ENCODE measurements at places on chromosomes 16 and 17. TPM values are rescaled to one million over a fixed set of nuclear protein-coding genes. Genes with fewer than 3 reads are reported as not detected.

DNA sequence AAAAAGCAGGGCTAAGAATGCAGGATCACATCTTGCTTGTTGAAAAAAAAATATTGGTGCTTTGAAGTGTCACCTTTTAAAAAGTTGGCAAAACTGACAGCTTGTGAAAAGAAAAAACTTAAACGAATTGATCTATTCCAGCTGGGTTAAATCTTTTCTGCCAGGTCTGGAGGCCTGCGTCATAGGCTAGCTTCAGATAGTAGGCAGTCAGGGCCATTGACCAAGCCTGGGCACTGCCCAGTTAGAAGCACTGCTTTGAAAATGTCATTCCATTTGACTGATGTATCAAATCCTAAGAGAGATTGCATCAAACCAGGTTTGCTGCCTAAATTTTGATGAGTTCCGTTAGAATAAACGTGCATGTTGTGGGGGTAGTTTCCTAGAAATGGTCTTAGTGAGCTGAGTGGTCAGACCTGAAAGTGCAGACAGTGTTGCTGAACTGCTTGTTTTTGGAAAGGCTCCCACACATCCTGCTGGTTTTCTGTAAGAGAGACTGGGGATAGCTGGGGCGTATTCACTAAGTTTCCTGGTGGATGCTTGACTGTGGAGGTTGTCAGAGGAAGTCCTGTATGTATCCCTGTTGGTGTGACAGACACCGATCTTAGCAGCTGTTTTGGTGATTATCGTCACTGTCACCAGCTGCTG lies 38.8 kb downstream of the NUP88 start:
- no peak for DNase-seq

DNA sequence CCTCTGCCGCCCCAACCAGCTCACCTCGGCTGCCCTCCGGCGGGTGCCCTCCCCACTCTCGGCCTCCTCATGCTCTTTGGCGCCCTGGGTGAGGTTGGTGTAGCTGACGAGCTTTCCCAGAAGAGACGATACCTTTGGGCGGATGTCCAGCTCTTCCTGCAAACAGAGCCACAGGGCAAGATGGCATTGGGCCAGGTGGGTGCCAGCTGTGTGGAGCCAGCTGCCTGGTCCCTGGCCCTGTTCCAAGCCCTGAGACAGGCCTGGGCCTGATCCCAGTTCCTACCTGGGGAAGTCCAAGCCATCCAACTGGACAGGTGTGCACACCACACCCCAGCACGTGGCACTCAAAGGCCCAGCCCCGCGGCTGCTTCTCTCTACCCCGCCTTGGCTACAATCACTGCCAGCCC lies 6.9 kb downstream of the SLC12A4 start:
- peak; percentile 97 for DNase-seq

GRCh38 chr16:66750279-66751052 lies 943 bp downstream of the DYNC1LI2 start:
- DNase-seq = peak; percentile 8

DNA sequence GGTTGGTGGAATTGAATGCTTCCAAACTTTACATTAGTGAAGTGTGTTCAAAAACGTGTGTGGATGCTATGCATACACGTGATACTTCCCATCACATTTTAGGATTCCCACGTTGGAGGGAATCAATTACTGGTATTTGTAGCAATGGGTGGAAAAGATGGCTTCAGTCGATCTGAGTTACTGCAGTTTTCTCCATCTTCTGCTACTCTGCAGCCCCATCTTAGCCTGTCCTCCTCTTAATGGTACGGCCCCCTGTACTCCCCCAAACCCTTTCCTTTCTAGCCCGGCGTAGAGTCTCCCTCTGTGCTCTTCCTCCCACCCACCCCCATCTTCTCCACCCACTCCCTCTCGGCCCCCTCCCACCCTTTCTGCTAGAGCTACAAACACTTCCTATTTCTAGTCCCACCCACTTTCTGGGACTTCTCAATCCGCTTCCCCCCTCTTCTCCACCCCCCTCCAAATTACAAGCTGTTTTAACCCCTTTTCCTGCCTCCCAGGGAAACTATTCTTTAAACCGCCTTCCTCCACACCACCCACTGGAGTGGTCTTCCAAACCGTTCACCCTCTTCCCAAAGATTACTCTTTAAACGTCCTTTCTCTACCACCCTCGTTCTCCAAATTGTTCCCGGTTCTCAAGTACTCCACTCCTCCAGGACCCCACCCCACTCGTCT lies 1.1 kb downstream of the CHTF8 start:
- no peak for DNase-seq

DNA sequence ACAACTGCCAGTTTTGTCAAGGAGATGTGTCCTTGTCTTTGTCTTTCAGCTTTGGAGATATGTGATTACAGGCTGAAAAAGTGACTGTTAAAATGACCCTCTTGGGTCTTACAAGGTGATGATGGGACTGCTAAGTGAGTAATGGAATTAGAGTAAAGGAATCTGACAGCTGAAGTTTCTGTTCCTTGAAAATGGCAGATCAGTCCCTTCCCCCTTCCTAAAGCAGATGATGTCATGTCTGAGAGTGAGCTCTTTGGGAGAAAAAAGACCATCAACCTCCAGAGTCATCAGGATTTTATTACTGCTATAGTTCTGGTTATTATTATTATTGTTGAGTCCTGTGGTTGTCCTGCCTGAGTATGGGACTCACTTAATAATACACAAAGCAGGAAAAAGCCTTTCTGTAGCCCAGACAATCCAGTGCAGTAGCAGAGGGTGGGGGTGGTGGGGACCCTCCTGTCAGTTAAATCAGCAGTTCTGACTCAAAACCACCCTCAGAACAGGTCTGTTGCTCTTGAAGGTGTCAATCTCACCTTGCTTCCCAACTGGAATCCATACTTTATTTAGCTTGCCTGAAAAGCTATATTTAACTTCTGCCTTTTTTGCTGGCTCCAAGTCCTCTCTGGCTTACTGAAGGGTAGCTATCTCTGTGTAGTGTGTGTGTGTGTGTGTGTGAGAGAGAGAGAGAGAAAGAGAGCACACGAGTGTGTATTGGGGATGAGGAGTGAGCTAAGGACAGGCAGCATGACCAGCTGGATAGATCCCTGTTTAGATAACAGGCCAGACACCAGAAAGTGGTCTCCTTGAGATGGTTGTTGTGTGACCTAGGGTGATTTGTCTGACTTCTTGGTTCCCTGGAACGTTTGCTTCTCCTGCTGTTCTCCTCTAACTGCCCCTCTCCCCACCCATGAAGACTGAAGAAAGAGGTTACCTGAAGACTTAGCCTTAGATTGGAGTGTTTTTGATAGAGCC lies 4.9 kb downstream of the HROB start:
- DNase-seq = no peak

DNA sequence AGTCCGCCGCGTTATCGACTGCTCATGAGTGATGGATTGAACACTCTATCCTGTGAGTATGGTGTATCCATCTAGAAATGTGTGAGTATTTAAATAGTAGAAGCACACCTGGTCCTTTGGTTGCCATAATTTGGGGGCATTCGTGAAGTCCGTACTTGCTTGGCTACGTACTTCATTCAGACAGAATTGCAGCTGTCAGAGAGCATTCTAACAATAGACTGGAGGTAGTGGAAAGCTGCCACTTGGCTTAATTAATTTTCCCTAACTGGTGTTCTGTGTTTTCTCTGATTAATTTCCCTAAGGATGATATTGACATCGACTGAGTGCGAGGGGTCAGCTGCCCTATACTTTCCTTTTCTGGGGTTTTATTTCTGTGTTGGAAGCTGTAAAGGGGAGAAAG lies 14.1 kb downstream of the RPA1 start:
- no peak for DNase-seq

DNA sequence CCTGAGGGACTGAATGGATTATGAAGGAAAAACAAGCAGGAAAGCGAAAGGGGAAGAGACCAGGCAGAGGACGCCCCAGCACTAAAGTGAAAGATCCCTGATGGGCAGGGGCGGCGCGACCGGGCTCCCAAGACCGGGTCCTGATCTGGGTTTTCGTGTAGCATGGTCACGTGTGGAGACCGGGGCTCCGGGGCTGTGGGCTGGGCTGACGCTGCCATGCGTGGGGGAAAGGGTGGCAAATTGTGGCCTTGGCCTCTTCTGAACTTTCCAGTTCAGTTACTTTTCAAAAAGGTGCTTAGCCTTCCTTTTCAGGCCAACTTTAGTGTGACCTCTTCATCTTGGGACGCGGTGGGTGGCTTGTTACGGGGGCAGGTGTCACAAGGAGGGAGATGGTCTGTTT lies 57.5 kb downstream of the METRNL start:
- no peak for DNase-seq

DNA sequence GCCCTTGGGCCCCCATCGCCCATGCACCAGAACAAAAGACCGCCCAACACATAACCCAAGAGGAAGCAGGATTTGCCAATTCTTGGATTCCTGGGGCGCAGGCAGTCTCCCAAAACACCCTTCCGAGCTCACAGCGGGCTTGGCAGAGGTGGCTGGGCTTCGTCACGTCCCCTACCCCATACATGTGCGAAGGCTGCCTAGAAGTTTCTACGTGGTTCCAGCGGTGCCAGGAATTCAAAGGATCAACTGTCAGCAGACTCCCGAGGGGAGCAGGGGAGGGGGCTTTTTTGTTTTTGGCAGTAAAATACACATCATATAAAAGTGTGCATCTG lies 80.8 kb upstream of the PLCG2 start:
- no peak for DNase-seq

GRCh38 chr17:8249621-8250500 lies 772 bp downstream of the PFAS start:
- DNase-seq = no peak

- no peak for DNase-seq
These were observed at the start of gene RAB37 for GRCh38 chr17:74736513-74737298. Gene RAB37 (plus strand): TSS chr17:74737256. CDS start chr17:74737273, 17 bp downstream.

DNA sequence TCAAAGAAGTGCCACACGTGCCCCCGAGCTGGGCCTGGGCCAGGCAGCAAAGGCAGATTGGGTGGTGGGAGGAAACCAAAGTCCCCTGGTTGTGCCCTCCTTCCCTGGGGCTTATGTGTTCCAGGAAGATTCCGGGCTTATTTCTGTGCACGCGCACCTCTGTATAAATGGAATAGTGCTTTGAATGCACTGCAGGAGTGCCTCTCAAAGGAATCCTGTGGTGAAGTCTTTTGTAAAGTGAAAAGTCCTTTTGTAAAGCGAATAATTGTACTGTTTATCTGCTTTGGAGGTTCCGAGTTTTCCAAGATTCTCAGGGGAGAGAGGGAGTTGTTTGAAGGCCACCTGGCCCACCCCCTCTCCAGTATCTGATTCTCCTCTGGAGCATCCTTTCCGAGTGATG lies 26.8 kb downstream of the C17orf75 start:
- no peak for DNase-seq

GRCh38 chr17:72901657-72902056 lies 190.8 kb downstream of the SLC39A11 start:
- no peak for DNase-seq

DNA sequence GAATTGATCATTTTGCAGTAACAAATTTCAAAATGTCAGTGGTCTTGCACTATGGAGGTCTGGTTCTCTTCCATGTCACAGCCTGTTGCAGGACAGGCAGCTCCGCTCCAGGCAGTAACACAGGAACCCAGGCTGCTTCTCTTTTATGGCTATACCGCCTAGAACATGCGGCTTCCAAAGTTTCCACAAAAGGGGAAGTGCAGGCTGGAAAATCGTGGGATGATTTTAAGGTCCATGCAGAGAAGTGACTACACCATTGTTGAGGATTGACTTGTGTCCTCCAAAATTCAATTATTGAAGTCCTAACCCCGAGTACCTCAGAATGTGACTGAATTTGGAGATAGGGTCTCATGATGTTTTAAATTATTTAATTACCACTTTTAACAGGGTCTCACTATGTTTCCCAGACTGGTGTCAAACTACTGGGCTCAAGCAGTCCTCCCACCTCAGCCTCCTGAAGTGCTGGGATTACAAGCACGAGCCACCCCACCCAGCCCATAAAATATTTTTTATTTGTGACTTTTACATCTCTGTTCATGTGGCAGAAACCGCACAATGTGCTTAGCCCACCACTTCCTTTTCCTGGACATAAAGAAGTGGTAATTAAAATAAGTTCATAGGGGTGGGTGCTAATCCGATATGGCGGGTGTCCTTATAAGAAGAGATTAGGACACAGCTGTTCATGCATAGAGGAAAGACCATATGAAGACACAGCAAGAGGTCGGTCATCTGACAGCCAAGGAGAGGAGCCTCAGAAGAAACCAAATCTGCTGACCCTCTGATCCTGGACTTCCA lies 279.2 kb upstream of the RPL38 start:
- no peak for DNase-seq

Gene CNGB1
- total RNA-seq = under 0.01 TPM

Gene CHMP1A
- total RNA-seq = 162 TPM

Gene ABI3
- not detected for total RNA-seq

Gene NPEPPS
- 95.0 TPM for total RNA-seq

Gene MT1E
- 60.8 TPM for total RNA-seq

Gene CSF3
- under 0.01 TPM for total RNA-seq

Gene FN3K
- 4.5 TPM for total RNA-seq

Gene ASPA
- not detected for total RNA-seq

Gene OTOA
- total RNA-seq = not detected

All from bronchial epithelial cell (primary cell).